ENCODE measurements at places on chromosomes 5 and 9.

DNA sequence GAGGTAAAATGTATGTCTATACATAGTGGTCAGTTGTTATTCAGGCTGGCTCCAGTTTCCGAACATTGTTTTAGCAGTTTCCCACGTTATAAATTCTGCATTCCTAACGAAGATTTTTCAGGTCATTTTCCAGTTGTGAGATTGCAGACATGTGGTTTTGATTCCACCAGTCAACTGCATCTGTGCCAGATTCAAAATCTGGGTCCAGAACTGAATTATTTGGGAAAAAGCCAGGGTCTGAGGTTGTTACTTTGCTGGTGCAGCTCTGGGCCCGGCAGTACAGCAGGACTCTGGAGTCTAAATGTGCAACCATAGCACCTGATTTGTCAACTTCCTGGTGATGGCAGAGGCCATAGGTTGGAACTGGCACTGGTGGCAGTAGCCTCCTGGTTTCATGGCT, 105.7 kb upstream of the MEGF10 start:
- DNase-seq: peak; percentile 19

DNA sequence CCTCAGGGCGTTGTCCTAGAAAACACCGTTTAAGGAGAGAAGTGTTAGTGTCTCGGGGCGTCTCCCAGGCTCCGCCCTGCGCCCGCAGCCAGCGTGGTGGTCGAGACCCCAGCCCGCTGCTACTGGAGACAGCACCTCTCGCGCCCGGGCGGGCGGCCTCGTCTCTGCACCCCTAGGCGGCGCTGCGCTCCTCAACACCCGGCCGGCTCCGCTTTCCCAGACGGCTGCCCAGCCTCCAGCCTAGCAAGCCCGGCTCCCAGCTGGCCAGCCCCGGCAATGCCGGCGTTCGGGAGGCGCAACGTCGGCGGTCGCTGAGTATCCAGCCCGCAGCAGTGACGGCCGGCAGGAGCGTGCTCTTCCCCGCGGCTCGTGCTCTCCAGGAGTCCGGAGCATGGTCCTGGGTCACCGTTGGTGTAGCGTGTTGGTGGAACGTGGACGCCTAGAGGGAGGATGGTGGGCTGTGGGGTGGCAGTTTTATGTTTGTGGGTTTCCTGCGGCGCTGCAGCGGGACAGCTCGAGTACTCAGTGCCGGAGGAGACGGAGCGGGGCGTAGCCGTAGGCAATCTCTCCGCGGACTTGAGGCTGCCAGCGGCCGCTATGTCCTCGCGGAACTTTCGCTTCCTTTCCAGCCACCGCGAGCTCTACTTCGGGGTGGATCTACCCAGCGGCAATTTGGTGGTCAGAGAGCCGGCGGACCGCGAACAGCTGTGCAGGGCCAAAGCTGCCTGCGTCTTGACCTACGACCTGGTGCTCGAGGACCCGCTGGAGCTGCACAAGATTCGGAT, 536 bp downstream of the PCDHAC1 start:
- DNase-seq: peak; percentile 4

GRCh38 chr5:115588640-115589039, 13.6 kb downstream of the TICAM2 start:
- DNase-seq: no peak

DNA sequence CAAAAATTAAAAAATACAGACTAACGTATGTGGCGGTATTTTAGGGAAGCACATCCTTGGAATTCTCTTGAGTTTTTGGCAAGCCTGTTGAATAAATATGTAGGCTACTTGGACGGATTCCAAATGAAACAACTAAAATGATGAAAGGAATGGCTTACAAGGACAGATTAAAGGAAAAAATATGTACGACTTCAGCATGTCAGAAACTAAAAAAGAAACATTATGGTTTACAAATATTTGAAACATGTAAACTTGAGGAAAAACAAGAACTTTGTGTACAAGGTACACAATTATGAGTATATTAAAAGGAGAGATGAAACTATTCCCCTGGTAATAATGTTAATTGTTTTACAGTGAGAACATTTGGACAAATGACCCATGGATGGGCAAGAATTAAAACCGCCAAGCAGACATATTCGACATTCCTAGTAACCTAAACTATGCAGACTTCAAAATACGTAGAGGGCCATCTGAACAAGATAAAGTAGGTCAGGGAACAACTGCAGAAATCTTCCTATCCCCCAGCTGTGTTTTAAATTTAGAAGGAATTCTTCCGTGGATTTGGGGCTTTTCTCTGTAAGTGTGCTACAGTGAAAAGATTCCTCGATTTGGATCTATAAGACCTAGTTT, 12.5 kb downstream of the EDIL3 start:
- peak; percentile 72 for DNase-seq

DNA sequence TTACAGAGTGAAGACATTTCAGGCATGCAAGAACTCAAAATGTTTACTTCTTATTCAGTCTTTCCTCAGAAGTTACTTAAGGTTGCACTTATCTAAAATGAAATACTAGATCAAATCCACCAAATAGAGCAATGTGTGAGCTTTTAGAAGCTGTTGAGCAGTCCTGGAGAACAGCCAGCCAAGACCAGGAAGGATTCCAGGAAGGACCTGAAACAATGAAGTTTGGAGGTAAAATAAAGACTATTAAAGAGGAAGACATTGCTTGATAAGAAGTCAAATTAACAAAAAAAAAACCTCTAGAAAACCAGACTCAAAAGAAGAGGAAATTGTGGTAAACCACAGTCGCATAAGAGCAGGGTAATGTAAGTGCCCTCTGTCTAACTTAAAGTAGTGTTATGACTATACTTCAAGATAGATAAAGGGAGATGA, 156.2 kb upstream of the S1PR3 start:
- DNase-seq: peak; percentile 40

DNA sequence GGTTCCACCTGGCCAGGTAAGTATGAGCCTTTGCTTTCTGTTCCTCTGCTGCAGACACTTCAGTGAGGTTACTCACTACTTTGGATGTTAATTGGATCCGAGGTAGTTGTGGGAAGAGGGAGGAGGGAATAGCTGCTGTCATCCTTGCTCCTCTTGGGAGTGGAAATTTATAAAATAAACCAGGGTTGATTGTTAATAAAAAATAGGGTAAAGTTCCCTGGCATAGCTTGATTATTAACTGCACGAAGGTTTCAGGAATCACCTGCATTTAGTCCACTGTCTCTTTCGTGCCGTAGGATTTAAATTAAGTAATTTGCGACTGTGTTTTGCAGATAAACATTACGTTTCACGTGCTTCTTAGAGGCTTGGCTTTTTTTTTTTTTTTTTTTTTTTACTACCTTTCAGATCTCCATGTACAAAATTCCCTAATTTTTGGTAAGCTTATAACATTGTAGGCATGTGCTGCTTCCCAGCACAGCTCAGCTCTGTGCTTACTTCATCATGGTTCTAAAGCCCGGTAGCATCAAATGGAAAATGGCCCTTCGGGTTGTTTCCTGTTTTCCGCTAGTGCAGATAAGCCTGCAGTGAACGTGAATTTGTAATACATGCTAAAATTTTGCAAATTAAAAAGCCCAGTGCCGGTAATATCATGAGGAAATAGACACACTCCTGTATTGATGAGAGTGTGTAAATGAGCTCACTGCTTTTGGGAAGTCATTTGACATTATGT, 26.9 kb upstream of the LTC4S start:
- no peak for DNase-seq

DNA sequence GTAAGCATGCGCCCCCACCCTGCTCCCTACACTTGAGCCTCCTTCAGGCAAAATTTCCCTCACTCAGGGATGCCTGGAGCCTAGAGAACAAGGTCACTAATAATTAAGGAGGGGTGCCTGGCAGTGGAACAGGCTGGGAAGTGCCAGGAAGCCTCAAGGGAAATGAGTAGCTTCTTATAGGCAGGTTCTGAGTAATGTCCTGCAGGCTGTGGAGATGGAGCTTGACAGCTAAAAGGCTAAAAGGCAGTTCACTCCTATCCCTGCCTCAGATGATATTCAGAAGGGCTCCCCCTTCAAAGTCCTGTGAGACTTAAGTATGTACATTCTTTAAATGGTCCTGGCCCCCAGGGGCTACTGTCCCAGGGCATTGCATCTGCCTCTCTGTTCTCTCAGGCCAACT, 65.5 kb upstream of the SMIM32 start:
- DNase-seq: no peak

DNA sequence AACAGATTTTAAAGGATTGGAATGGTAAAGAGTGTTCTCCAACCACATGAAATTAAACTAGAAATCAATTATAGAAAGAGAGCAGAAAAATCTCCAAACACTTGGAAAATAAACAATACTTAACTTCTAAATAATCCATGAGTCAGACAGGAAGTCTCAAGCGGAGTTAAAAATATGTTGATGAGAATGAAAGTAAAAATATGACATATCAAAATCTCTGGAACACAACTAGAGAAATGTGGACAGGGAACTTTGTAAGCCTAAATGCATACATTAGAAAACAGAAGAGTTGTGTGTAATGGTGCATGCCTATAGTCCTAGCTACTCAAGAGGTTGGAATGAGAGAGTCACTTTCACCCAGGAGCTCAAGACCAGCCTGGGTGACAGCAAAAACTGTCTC, 47.9 kb upstream of the ZNF618 start:
- no peak for DNase-seq

DNA sequence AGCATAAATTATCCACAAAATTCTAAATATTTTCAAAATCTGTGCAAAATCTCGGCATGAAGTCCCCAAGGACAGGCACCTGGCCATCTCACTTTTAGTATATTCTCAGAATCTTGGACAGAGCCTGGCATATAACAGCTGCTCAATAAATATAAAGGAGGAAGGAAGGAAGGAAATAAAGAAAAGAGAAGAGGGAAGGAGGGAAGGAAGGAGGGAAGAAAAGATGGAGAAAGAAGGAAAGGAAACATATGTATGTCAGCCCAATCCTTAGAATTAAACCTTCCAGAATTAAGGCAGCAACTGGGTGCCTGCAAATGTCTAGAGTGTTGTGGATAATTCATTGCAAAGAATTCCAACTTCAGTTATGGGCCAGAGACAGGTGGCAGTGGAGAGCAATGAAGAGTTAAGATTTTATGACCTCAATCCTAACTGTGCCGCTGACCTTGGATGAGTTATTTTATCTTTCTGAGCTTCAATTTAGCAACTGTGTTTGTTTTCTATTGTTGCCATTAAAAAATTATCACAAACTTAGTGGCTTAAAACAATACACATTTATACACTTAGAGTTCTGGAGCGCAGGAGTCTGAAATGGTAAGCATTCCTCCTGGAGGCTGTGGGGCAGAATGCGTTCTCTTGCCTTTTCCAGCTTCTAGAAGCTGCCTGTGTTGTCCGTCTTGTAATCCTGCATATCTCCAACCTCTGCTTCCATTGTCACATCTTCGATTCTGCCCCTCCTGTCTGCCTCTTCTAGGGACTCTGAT, 200.9 kb upstream of the MSX2 start:
- no peak for DNase-seq

DNA sequence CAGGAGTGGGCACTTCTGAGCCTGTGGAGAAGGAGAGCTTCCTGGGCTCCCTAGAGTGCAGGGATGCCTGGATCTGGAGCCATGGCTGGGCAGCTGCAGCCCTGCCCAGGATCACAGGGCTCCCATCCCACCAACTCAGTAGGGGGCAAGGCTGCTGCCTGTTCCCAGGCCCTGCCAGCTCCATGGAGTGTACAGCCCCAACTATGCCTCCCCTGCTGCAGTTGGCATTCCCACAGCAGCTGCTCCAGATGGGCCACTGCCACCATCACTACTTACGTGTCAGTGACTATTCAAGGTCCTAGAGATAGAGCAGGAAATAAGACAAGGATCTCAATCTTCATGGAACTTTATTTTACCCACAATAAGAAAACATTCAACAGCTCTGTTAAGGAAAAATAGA, 107.1 kb upstream of the TNPO1 start:
- no peak for DNase-seq

DNA sequence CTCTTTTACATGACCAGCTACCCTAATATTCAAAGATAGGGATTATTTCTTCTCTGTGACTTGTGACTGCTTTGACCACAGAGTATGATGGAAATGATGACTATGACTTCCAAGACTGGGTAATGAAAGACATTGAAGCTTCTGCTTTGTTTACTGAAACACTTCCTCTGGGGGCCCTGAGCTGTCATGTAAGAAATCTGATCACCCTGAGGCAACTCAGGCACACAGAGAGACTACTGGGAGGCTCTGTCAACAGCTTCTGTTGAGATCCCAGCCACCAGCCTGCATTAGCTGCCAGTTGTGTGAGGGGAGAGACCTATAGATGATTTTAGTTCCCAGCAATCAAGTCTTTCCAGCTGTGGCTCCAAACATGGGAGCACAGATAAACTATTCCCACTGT, 76.5 kb downstream of the KCTD16 start:
- DNase-seq: no peak

DNA sequence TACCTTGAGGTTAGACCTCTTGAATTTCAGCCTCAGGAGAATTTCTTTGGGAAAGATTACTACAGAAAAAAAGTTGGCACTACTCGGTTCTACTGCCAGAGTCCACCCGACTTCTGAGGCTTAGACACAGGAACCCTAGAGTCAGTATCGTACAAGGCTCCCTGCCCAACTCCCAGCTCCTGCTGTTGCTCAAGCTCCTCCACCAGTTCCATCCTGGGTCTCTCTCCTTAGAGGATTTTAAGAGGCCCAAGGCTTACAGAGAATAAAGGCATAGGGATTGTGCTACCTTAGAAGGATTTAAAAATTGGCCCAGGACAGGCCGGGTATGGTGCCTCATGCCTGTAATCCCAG, 29.0 kb upstream of the SSBP2 start:
- DNase-seq: no peak

GRCh38 chr9:127119320-127119709, 3.1 kb downstream of the ANGPTL2 start:
- DNase-seq: no peak

GRCh38 chr5:173547579-173547978, 68.9 kb downstream of the BOD1 start:
- DNase-seq: no peak

GRCh38 chr5:87002485-87002884, 265.2 kb upstream of the RASA1 start:
- DNase-seq: no peak

DNA sequence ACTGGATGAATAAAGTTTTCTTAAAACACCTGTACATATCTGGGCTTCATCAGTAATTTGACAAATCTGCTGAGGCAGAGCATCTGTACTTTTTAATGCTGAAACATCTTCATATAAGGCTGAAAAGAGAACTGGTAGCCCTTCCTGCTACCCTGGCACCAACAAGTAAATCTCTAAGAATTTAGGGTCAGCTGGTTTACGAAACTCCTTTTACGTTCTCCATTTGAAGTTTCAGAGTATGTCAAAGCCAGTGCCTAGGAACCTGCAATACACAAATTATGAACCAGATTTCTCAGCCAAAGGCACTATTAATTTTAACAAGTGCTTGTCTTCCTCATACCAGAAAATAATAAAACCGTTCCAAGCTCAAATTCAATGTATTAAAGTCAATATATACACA, 3.8 kb downstream of the ZFAND5 start:
- DNase-seq: no peak

- DNase-seq: no peak
These were observed 111.6 kb downstream of the WNK2 start for GRCh38 chr9:93295456-93296076.

GRCh38 chr5:152202321-152202720, 202.8 kb downstream of the NMUR2 start:
- DNase-seq: no peak

DNA sequence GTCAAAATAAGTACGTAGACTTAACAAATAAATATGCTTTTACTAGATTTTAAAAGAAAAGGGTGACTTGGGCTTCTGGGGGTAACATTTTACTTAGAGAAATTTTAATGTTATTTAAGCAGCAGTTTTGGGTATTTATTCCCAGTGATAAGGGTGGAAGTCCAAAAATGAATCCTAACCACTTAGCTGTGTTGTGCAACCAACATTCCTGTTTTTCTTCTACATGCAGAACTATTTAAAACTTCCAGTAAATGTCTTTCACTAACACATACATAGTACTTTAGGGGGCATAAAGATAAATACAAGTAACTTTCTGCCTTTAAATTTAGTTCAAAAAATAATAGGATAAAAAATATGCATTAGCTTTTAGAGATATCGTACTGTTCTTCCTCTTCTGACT, 436.7 kb downstream of the CTNND2 start:
- no peak for DNase-seq
